Epithelial cell of proximal tubule (primary cell): ENCODE measurements at places on chromosomes 13 and 19.
A peak's percentile ranks its signal among the peaks of the same experiment; 100 is the strongest.

GRCh38 chr19:21317821-21318220, 11.4 kb downstream of the ZNF708 start:
- no peak for DNase-seq

GRCh38 chr13:109743706-109744453, 42.5 kb downstream of the IRS2 start:
- DNase-seq = peak; percentile 46

GRCh38 chr13:54945973-54946372, 1917.4 kb downstream of the OLFM4 start:
- DNase-seq = no peak

DNA sequence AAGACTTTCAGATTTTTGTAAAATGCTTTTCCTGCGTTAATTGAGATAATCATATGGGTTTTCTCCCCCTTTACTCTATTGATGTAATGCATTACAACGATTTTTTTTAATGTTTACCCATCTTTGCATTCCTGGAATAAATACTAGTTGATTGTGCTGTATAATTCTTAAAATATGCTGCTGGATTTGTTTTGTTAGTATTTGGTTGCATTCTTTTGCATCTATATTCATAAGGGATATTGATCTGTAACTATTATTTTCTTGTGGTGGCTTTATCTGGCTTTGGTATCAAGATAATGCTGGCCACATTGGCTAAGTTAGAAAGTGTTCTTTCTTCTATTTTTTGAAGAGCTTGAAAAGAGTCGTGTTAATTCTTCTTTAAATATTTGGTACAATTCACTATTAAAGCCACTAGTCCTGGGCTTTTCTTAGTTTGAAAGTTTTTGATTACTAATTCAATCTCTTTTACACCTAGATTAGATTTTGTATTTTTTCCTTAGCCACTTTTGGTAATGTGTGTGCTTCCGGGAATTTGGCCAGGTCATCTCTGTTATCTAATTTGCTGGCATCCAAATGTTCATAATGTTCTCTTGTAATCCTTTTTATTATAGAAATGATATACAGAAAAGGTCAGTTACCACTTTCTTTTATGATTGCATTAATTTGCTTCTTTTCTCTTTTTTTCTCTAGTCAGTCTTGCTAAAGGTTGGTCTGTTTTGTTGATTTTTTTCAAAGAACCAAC, 29.8 kb downstream of the KL start:
- DNase-seq = no peak

- DNase-seq = no peak
Measured at GRCh38 chr13:100527644-100528043, 60.9 kb downstream of the GGACT start.

GRCh38 chr19:56956503-56957226, 116.1 kb upstream of the PEG3 start:
- DNase-seq = no peak

DNA sequence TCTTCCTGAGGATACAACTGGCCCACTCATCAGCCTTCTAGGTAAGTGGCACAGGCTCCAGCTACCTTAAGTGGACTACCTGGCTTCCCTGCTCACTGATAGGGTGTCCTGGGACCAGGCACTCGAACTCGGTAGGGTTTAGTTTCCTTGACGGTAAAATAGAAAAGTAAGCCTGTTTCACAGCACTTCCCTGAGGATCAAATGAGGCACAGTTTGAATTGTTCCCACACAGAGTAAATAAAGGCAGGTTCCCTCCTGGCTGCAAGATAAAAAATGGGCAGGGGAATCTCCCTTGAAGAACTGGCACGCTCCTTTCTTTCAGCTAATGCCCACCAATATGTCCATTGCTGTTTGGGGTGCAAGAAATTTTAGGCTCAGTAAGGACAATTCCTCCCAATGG, 1.1 kb upstream of the FAM124A start:
- DNase-seq = no peak

DNA sequence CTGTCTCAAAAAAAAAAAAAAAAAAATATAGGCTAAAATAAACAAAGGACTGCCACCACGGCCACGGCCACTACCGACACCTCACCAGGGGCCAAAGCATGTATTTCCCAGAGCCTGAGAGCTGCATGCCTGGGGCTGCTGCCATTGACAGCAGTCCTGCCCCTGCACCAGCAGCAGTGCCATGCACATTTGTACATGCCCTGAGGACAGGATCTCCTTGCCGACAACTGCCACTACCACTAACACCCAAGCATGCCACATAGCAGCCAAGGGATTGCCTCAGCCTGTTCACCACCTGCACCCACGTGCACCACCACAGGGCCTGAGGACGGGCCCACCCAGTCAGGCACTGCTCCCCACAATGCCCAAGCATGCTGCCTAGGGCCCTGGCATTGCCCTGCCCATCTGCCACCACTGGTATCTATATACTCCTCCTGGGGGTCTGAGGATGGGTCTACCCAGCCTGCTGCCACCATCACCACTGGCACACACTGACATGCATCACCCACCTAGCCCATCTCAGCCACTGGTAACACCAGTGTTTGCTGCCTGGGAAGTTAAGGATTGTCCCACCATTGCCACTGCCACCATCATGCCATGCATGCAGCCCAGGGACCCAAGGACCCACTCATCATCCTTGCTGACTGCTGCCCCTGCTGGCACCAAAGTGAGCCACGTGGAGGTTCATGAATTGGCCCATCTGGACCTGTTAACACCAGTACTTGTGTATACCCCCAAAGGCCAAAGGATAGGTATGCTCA, 10.6 kb upstream of the NUP62 start:
- DNase-seq = no peak
